ENCODE measurements at places on chromosomes 2 and 18.

GRCh38 chr2:60553495-60554073 lies at the start of gene BCL11A:
BCL11A (minus strand) TSS chr2:60553654; CDS start chr2:60553270, 384 bp downstream.
- no peak for DNase-seq

DNA sequence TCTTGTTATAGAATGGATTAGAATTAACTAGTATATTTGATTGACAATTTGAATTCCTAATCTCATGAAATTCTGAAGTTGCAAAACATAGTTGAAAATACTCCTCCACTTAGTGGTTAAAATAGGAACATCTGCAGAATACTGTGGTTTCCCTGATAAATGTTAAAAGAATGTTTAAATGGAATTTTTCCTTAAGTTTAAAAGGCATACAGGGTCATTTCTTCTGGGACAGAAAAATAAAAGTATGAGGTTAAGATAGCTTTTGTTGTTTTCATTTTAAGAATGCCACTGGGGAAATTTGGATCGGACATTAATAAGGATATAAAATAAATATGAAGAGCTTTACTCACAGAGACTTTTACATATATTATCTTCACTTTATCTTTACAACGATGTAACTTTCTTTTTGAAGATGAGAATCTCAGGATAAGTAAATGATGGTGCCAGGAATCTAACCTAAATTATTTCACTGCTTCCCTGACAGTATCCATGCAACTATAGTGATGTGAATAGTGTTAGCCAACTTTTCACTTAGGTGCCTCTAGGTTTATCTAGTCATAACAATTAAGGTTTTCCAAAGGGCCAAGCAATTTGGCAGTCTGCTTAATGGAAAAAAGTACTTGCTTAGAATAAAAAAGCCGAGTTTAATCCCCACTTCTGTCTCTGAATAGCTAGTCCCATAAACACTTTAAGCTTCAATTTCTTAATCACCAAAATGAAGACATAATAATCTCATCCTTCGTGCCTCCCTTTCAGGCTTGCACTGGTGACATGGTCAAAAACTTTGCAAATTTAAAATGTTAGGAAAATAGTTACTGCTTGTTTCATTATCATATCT lies 151.8 kb upstream of the STK17B start:
- DNase-seq, result no peak

- DNase-seq, result peak; percentile 65
These were observed 4.1 kb upstream of the WDR7 start for GRCh38 chr18:56647071-56647470.

GRCh38 chr18:46152808-46153617 lies 48.8 kb downstream of the HAUS1 start:
- DNase-seq, result no peak

- no peak for DNase-seq
These were observed 93.3 kb upstream of the ALKAL2 start for GRCh38 chr2:381181-381580.

GRCh38 chr2:73284296-73285158 lies at the start of gene FBXO41:
FBXO41 (minus strand) TSS chr2:73284478; CDS start chr2:73269630, 14,848 bp downstream.
- peak; percentile 93 for DNase-seq

DNA sequence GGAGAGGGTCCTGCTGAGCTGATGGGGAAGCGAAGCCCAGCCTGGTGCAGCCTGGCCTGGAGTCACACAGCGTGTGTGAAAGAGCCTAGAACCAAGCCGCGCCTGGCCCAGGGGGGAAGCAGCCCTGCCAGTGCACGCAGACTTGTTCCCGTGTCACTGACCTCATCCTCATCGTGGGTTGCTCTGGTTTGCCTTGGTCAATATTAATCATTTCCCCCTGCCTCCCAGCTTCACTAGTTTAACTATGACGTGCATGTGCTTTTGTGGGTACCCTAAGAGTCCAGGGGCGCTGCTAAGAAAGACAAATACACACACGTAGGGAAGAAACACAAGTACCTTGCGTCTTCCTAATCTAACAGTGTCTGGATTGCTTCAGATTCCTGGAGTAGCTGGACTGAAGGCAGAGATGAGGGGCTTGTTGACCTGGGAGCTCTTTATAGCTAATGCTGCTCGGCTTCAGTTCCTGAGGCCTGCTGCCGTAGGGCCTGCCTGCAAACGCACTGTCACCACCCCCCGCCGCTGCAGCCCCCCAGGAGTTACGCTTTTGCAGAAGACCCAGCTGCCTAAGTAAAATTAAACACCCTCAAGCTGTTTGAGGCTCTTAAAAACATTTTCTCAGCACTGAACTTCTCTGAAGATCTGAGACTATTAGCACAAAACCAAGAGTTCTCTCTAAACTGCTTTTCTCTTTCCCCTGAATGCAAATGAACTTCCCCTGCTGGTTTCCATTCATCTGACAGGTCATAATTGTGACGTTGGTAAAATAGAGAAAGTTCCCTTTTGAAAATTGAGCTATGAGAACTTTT lies 159.2 kb downstream of the FAM210A start:
- DNase-seq, result peak; percentile 65

Measured in activated CD4-positive, alpha-beta T cell treated with anti-CD3 and anti-CD28 coated beads, Interleukin-2, amount 10 ng/mL, durations not matched to agents 24 days and 14 days (primary cell).